DMS79 treated with DMSO at 0.1 percent for 48 hours (cell line): ENCODE measurements at places on chromosomes 2 and 18.

GRCh38 chr2:68721482-68722101, 13.0 kb upstream of the ARHGAP25 start:
- no peak for DNase-seq

- no peak for DNase-seq
Observed at GRCh38 chr2:28469947-28470535, 25.8 kb upstream of the PLB1 start.

DNA sequence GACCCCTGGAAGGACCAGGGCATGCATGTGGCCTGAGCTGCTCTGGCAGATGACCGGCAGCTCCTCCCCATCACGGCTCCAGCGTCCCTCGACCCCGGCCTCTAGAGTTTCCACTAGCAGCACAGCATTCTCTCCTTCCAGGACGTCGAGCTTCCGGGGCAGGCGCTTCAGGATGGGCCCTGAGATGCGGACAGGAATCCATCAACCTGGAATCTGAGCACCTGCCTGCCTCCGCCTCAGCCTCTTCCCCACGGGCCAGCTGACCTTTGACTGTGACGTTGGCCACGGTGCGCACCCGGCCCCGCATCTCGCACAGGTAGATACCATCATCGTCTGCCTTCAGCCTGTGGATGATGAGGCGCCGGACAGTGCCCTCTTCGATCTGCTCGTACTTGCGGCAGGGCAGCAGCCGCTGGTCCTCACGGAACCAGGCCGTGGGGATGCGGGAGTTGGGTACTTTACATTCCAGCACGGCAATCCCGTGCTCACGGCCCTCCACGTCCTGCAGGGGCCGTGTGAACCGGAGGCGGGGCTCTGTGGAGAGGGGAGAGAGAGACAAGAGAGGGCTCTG, 3.5 kb downstream of the OBSL1 start:
- no peak for DNase-seq

DNA sequence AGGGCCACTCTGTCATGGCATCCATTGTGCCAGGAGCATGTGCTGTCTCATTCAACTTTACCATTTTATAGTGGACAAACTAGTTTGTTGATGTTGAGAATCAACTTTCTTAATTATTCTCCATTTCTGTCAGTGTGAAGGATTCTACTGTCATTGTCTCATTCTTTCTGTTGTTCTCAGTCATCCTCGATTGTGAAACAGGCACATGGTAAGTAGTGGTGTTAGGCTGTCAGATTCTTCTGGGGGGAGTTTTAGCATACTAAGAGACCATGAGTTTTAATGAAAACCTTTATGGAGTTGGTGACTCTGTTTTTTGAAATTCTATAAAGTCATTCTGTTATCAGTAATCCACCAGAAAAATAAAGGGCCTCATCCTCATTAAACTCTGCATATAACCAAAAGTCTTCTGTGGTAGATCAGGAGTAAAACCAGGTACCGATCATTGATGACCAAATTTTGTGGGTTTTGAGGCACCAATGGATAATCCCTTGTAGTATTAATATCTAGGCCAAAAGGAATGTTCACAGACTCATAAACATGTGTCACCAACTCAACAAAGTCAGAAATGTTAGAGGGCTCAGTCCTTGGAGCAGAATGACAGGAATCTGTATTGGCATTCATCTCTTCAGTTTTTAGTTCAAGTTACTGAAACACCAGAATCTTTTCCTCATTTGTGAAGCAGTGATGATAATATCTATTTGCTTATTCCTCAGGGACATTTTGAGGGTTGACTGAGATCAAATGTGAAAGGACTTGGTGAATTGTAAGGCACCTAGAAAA, 73.2 kb downstream of the CERS6 start:
- DNase-seq, result no peak

DNA sequence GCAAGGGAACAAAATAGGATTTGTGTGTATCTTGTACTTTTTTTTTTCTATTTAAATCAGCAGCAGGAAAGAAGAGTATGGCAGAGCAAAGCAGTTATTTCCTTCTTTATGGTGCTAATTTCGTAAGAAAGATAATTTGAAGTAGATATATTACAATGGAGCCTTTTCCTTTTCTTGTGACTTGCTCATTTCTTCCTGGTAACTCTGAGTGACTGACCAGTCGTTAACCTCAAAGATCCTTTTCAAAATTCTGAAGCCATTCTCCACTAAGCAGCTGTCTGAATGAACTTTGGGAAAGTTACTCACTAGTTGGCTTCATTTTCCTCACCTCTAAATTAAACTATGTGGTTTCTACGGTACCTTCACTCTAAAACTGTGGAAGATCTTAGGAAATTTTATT, 24.6 kb downstream of the AFTPH start:
- DNase-seq, result no peak

GRCh38 chr2:197300139-197300538, 10.4 kb downstream of the ANKRD44 start:
- DNase-seq, result no peak

- no peak for DNase-seq
Observed at GRCh38 chr18:11274144-11274794, 124.9 kb upstream of the PIEZO2 start.

GRCh38 chr2:184779777-184780176, 181.4 kb downstream of the ZNF804A start:
- DNase-seq, result no peak

DNA sequence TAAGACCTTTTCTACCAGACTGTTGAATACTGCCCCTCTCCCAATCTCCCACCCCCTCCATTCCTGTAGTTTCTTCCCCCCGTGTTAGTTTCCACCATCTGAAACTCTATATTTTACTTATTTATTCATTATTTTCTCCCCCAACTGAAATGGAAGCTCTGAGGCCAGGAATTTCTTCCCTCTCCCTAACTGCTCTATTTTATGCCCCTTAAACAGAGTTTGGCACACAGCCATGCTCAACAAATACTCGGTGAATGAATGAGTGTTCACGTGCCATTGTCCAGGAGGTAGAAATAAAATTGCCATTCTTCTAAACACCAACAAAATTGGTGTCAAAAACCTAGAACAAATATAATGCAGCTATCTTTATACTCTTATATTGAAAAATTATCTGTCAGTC, 5.6 kb downstream of the ITGB1BP1 start:
- peak; percentile 95 for DNase-seq

- no peak for DNase-seq
Observed at GRCh38 chr2:235701206-235701981, 207.6 kb downstream of the AGAP1 start.

- DNase-seq, result peak; percentile 36
Observed at GRCh38 chr18:14086458-14087231, 45.6 kb downstream of the ZNF519 start.

- DNase-seq, result no peak
Observed at GRCh38 chr2:83103613-83104012, 1355.5 kb downstream of the SUCLG1 start.

- no peak for DNase-seq
Observed at GRCh38 chr2:146271131-146271831, 1573.5 kb upstream of the ACVR2A start.

- no peak for DNase-seq
Observed at GRCh38 chr18:27008575-27008974, 143.1 kb upstream of the AQP4 start.

GRCh38 chr18:22411446-22411845, 6.3 kb downstream of the CTAGE1 start:
- no peak for DNase-seq

DNA sequence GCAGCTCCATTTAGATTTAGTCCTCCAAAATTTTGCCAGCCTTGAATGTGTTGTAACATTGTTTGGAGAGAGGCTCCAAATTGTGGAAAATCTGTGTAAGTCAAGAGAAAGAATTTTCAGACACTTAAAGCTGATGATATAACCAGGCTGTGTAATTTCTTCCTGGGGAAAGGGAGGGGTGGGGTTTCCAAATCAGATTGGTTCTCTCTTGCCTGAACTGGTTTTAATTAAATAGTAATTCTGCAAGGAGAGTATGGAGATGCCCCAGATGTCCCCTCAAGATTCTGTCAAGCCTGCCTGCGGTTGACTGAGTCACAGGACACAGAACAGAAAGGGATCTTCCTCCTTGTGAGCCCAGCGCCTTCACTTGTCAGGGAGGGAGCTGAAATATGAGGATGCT, 54.5 kb downstream of the C18orf63 start:
- no peak for DNase-seq

GRCh38 chr2:74043345-74044329, 58.9 kb downstream of the TET3 start:
- no peak for DNase-seq

DNA sequence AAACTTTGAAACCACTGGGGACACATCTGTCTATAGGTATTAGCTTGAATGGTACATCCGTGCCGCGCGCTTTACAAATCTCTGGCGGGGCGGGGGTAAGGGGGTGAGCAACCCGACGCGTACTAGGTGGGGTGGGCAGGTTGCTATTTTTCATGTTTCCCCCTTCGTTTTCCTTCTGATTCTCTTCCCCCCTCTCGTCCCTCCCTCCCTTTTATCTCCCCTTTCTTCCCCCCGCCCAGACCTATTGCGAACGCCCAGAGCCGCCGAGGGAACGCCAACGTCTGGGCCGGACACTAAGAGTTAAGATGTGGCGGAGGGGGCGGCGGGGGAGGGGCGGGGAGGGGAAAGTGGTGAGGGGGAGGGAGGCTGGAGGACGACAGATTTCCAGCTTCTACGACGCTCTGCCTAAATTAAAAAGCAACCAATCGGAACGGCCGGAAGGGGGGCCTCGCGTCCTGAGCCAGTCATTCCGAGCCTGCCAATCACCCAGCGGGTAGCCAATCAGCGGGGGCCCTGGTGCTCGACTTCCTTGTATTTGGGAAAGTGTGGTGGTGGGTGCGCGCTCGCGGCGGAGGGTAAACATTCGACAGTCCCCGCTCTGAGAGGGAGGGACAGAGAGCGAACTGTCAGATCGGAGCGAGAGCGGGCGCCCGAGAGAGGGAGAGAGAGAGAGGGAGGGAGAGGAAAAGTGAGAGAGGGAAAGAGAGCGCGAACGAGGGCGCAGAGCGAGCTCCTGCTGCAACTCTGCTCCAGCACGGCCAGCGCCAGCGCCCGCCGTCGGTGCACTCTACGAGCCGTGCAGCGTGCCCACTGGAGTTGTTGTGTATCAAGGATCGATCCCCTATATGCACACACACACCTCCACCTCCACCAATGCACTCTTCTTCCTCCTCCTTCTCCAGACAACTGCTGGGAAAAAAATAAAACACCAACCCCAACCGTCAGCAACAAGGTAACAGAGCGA, at the start of gene POU3F3:
TSS of gene POU3F3 (plus strand) at position 582 of the 964 bp plus-strand sequence. CDS start 1,396 bp downstream, outside the sequence.
- peak; percentile 57 for DNase-seq

GRCh38 chr2:98376301-98376910, 30.1 kb downstream of the CNGA3 start:
- peak; percentile 51 for DNase-seq

DNA sequence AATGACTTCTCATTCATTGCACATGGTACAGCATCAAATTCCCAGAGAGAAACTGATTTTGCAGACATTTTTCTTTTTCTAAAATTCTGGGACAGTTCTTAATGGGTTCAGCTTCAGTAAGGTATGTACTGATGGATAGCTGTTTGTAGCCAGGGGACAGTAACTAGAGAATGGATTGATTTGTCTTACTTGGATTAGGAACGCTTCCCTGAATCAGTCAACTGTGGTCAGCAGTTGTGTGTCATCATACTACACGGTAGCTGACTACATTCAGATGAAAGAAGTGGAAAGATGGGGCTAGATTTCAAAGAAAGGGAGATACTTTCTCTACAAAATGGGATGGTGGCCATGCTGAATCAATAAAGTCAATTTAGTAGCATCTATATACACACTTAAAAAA, 431.4 kb downstream of the GRB14 start:
- no peak for DNase-seq

DNA sequence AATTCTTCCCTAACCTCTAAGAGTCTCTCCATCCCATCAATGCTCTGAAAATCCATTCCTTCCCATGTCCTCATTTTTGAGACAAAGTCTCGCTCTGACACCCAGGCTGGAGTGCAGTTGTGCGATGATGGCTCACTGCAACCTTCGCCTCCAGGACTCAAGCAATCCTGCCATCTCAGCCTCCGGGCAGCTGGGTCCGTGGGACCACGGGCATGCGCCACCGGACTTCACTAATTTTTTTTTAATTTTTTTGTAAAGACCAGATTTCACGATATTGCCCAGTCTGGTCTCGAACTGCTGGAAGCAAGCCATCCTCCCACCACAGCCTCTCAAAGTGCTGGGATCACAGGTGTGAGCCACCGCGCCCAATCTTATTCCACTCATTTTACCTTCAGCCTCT, 1.6 kb downstream of the FEZ2 start:
- DNase-seq, result no peak

- no peak for DNase-seq
Observed at GRCh38 chr2:230267059-230267458, 41.5 kb downstream of the SP140 start.

DNA sequence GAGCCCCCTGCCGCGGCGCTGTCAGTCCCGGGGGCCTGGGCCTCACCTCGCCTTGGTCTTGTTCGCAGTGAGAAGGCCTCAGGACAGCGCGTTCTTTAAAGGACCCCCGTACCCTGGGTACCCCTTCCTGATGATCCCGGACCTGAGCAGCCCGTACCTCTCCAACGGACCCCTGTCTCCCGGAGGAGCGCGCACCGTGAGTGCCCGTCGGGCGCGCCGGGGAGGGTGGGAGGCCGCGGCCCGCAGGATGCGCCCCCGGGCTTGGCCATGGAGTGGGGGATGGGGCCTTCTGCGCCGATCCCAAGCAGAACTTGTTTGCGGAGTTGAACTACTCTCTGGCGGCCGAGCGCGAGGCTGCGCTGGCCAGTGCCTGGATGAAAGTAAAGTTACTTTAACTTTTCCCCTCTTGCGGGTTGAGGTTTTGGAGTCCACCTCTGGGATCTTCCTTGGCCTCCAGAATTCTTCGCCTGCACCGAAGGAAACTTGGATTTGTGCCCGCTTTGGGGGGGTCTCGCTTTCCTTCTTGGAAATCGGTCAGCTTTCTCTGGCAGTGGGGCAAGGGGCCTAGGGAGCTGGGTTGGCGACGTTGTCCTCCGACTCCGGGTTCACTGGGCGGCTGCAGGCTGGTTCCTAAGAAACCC, 1.2 kb downstream of the TCF7L1 start:
- DNase-seq, result no peak

GRCh38 chr2:85922199-85922598, 33.4 kb upstream of the ST3GAL5 start:
- no peak for DNase-seq

DNA sequence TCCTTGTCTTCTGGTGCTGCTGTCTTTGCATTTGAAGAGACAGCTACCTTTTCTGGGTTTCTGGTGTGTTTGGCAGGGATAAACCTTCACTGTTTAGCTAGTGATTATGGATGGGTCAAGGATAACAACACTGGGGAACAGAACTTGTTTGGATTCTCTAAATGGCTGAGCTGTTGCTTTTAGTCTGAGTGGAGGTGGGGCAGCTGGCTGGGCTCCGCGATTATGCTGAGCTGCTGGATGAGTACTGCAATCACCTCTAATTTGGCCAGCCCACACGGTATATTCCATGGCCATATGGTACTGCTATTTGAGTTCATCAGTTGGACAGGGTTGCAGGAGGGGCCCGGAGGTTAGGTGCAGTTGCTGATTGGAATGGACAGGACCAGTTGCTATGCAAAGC, 361.6 kb upstream of the TFPI start:
- DNase-seq, result no peak

DNA sequence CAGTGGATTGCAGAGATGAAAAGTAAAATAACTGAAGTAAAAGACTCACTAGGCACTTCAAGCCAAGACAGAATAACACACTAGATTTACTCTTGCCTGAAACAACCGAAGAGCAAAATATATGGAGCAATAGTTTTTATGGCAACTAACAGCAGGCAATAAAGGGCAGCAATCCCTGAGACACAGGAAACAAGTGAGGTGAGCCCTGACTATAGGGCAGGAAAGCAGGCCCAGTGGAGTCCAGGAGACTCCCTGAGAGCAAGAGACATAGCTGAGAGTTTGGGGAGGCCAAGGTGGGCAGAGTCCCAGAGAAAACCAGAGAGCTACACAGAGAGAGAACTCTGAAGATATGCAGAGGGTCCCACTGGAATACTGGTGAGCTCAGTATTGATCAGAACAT, 18.8 kb downstream of the FARSB start:
- DNase-seq, result no peak
